Ovary (tissue), 10 donors: ENCODE measurements at places on chromosomes 6 and 20. TPM values are rescaled to one million over a fixed set of nuclear protein-coding genes. Genes with fewer than 3 reads are reported as not detected.

Gene SYCP2L
- 1.5 TPM for total RNA-seq

DNA sequence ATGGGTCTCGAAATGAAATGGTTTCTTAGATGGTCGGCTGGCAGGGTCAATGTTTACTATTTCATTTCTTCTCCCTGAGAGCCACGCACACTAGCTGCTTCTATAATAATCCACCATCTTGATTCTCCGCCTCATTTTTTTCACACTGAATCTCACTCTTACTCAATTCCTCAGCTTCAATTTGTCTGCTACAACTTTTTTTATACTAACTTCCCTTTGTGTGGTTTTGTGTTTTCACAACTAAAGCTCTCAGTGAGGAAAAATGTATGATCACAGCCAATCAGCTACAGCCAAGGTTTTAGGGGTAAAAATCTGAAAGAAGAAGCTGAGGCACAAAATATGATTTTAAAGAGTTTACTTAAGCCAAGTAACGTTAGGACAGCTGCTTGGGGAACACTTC, 1309.4 kb downstream of the EPHA7 start:
- H3K27ac ChIP-seq = no peak overlapping the region
- DNase-seq = no peak
- no peaks in the 10 kb centered on the region for H3K36me3 ChIP-seq
- H3K4me3 ChIP-seq = no peak overlapping the region

DNA sequence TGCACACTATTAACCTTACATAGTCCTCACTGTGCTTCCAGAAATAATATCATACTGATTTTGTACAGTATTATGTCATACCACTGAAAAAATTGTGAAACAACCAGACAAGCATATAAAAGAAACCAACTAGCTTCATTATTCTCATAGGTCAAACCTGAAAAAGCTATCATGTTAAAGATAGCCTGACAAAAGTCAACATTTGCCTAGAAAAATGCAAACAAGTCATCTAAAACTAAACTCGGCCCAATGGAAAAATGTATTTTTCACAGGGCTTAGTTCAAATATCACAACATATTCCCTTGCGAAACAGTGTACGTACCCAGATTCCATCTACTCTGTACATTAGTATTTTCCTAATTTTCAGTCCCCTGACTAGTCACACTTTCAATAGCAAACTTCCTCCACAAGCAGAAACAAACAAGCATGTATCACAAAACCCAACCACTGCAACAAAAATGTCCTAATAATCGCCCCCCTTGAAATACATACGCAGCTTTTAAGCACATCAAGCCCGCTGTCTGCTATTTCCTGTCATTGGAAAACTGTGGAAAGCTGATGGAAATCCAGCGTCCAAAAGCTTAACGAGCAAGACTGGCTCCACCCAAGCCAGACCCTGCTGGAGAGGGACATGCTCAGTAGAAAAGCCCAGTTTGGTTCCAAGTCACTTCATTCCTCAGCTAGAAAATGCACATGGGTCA, 93.1 kb downstream of the EPB41L2 start:
- DNase-seq = peak; percentile 37
- peak overlapping the region; percentile 12 for H3K4me3 ChIP-seq
- peaks cover 8% of the 10 kb centered on the region for H3K4me1 ChIP-seq
- no peaks in the 10 kb centered on the region for H3K36me3 ChIP-seq
- H3K27ac ChIP-seq = no peak overlapping the region

Gene HEY2
- total RNA-seq = 3.0 TPM

GRCh38 chr6:104704191-104704590, 155.5 kb downstream of the HACE1 start:
- no peak for DNase-seq
- no peaks in the 10 kb centered on the region for H3K4me1 ChIP-seq
- H3K27ac ChIP-seq = no peak overlapping the region

GRCh38 chr20:17161673-17162481, 65.0 kb upstream of the PCSK2 start:
- H3K27ac ChIP-seq = no peak overlapping the region
- no peak for DNase-seq
- H3K4me3 ChIP-seq = no peak overlapping the region
- H3K4me1 ChIP-seq = peaks cover 6% of the 10 kb centered on the region
- H3K36me3 ChIP-seq = no peaks in the 10 kb centered on the region

Gene SUMO4
- total RNA-seq = 3.4 TPM

Gene HS3ST5
- total RNA-seq = not detected
